Suppressor macrophage (primary cell): ENCODE measurements at places on chromosomes 2 and 18.
A peak's percentile ranks its signal among the peaks of the same experiment; 100 is the strongest.

DNA sequence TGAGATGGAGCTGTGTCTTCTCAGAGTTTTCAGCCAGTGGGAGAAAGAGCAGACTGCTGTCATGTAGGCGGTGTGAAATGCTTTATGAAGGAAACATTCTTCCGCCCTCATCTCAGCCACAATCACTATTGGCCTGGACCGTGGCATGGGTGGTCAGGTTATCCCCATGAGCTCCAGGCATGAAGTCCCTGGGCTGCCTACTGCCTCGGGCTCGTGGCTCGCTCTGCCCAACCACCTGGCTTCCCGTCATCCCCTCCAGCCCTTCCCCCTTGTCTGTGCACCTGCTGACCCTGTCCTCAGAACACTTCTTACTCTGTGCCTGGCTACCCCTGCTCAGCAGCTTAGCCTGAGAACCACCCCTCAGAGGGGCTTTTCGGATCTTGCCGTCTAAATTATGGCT, 15.5 kb downstream of the COLEC11 start:
- DNase-seq = no peak

GRCh38 chr2:219664944-219665343, 37.5 kb downstream of the SLC4A3 start:
- DNase-seq = no peak

DNA sequence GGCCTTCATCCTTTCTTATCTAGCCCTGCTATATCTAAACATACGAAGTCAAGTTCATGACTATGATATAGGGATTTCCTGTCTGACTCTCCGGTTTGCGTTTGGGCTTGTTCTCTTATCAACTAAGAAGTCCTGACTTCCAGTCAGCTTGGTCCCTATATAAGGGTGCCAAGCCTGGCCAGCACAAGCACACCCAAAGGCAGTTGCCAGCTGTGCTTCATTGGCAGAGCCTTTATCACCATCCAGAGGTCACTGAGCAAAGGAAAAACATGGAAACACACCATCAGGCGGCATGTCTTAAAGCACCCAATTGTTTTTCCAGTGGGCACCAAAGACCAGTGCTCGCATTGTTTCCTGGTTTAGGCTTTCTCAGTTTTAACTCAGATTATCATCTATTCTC, 72.7 kb downstream of the FEZ2 start:
- DNase-seq = no peak

GRCh38 chr2:147499785-147500184, 345.0 kb upstream of the ACVR2A start:
- DNase-seq = peak; percentile 6

- peak; percentile 27 for DNase-seq
Measured at GRCh38 chr2:216215658-216216390, 106.7 kb downstream of the XRCC5 start.

- no peak for DNase-seq
Measured at GRCh38 chr2:240757086-240757614, 62.9 kb downstream of the KIF1A start.

DNA sequence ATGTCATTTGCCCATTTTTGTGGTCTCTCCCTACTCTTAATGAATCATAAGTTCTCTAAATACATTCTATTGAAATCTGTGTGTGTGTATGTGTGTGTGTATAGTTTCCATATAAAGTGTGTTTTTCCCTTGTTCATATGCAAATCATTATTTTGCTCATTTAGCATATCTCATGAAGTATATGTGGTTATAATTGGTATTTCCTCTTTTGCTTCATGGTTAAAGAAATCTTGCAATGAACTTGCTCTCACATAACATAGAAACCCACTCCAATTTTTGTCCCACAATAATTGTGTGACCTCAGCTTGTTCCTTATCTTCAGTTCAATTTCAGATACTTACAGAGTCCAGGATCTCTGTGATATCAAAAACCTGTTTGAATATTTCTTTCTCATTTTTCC, 1.2 kb downstream of the CPO start:
- peak; percentile 12 for DNase-seq

- no peak for DNase-seq
Measured at GRCh38 chr2:24107-24506, 22.2 kb downstream of the FAM110C start.

DNA sequence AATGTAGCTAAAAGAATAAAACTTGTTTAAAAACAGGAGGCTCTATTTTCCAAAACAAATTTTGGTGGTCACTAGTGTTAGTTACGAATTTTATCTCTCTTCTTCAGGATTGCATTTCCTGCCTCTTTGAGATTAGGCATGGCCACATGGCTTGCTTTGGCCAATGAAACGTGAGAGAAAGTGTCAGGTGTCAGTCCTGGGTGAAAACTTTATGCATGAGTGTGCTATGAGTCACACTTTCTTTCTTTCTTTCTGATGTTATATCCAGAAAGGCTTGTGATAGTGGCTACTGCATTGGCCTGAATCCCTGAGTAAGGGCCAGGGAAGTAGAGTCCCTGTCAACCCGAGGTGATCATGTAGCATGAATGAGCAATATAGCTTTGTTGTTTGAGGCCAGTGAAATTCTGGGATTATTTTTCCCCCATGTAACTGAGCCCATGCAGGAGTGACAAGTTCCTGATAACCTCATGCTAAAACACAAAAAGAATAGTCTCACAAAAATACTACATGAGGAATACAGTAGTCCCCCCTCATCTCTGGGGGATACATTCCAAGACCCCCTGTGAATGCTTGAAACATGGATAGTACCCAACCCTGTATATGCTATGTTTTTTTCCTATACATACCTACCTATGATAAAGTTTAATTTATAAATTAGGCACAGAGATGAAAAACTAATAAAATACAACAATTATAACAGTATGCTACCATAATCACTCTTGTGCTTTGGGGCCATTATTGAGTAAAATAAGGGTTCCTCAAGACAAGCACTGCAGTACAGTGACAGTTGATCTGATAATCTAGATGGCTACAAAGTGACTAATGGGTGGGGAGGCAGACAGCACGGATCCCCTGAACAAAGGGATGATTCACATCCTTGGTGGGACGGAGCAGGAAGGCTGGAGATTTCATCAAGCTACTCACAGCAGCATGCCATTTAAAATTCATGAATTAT, 109.5 kb downstream of the CDC42EP3 start:
- no peak for DNase-seq

- no peak for DNase-seq
Measured at GRCh38 chr2:46393865-46394264, 85.5 kb upstream of the TMEM247 start.

DNA sequence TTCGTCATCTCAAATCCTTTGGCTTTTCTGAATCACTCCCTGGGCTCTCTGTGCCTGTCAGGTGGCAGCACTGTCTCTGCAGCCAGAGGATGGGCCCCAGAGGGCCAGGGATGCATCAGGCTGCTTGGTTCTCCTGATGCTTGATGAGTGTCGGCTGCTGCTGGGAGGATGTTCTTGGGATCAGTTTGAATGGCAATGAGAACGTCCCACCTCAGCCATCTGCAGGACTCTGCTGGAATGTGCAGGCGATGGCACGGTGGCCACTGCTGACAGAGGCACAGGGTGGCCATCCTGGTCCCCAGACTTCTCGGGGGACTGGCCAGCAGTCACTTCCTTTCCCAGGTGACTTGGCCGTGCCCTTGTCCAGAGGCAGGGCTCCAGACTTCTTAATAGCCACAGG, 146.0 kb downstream of the FAM210A start:
- DNase-seq = no peak

DNA sequence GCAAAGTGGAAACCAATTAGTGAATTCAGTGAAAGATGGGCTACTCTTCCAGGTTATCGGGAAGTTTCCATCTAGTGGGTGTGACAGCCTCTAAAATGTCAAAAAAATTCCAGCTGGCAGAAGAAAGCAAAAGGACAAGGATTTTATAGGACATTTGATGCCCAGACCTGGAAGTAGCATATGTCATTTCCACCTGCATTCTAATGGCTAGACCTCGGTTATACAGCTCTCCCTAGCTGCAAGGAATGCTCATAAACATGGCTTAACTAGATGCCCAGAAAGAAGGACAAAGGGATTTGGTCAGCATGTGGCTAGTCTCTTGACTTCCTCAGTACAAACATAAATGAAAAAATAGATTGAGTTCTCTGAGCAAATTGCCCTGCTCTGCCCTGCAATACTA, 215.4 kb downstream of the NYAP2 start:
- DNase-seq = no peak

GRCh38 chr18:7336623-7337022, 105.7 kb downstream of the LRRC30 start:
- DNase-seq = no peak

- DNase-seq = no peak
Measured at GRCh38 chr2:11333427-11334183, 10.8 kb downstream of the ROCK2 start.

- no peak for DNase-seq
Measured at GRCh38 chr2:236857781-236858180, 227.9 kb upstream of the COPS8 start.

DNA sequence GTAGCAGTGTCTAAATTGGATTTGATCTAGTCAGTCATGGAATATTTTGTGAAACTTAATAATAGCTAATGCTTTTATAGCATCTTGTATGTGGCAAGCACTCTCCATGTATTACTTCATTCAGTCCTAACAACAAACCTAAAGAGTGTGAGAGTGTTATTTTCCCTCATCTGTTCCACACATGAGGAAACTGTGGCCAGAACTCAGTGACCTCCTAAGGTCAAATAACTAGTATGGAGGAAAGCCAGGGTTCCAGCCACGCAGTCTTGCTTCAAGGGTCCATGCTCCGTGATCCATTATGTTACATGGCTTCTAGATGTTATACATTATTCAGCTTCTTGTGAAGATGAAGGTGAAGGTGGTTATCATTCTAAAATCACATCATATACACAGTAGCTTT, 45.5 kb downstream of the TWSG1 start:
- no peak for DNase-seq

GRCh38 chr2:136116813-136117390, 1.0 kb downstream of the CXCR4 start:
- peak; percentile 78 for DNase-seq

DNA sequence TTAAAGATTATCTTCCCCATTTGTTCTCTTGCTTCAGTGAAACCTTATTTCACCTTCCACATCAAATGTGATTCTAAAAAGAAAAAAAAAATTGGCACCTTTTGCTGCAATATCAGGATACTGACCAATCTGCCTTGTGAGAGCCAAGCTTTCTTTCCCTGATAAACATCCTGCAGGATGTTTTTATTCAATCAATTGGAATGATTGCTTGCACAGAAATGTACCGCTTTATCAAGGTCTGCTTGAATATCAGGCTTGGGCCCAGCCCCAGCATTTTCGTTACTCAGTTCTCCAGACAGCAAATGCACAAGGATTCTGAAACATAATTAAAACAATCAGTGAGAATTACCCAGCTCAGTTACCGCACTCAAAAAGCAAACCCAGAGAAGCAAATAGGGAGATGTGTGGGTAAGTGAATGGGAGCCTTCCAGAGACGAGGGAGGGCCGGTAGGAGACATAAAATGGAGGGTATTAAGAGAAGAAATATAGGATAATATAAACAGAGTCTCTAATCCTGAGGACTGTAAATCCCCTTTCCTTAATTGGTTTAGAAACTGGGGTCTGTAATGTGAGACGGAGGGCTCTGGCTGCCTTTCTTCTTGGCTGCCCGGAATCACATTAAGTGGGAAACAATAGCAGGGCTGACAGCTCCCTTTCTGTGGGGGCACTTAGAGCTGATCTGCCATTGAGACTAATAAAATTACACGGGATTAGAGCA, 291.8 kb downstream of the ICOS start:
- no peak for DNase-seq

DNA sequence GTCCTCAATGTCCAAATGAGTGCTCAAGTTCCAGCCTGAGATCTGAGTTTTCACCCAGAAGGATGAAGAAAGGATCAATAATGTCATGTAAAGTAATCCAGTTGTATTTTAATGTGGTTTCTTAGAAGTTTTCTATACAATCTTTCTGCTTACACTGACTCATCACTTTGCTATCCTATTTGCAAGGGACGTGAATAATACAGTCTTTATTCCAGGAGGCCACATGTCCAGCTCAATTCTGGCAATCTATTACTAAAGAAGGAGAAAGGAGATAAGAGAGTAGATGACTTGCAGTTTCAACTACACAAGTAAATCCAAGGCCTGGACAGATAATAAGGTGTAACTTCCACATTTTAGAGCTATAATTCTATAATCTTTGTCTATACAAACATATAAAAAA, 601.1 kb upstream of the SETBP1 start:
- DNase-seq = no peak

- no peak for DNase-seq
Measured at GRCh38 chr18:37482433-37482832, 83.2 kb downstream of the CELF4 start.

DNA sequence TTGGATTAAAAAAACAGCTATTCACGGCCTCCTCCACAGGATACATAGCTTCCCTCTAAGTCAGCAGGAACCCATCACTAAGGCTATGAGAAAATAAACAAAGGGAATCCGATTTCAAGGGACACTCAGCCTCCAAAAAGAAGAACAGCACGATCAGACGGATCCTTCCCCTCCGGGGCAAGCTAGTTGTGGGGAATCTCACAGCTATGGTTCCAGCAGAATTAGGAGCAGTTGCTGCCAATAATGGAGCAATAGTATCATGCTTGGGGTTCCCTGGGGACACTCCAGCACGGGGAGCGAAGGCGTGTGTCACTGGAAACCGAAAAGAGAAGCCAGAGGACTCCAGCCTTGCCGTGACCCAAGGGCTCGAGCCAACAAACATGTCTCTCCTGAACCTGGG, 163.1 kb downstream of the TTC32 start:
- no peak for DNase-seq

DNA sequence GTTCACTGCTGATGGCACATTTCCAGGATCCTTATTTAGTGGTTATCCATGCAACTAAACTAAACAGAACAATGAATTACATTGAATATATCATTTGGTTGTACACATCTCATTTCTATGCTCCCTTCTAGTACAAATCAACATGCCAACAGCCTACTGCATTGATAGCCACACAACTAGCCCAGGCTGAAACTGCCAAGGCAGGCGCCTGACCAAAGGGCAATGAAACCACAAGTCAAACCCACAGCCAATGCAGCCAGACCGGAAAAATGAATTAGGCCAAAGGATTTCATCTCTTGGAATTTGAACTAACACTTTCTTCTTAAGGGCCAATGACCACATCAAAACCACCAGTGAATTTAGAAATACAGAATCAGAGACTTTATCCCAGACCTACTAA, 196.4 kb downstream of the NOL4 start:
- no peak for DNase-seq

DNA sequence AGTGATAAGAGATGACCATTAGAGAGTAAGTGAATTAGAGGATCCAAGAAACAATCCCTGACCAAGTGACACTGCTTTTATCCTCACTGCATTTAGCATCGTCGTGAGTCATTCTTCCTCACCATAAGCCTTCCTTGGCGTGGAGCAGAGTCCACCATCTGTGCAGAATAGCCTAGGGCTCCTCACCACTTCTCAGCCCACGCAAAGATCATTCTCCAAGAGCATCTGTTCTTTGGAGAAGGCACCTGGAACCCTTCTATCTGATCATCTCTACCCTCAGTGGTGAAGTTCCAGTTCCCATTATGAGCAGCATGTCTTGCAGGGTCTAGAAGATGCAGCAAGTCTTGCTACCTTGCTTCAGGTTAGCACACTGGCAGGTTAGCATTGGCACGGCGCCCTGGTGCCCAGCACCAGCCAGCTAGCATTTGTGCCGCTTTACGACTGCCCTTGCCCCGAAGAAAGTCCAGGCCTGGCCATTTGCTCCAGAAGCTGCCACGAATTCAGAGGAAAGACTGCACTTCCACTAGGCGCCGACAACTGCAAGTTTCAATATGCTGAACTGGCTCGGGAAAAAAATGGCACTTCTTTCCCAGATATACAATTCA, 225.8 kb downstream of the TTC32 start:
- DNase-seq = no peak
